ENCODE measurements at places on chromosomes 2 and 18.
A peak's percentile ranks its signal among the peaks of the same experiment; 100 is the strongest.

GRCh38 chr18:78994000-78994399, 14.4 kb downstream of the SALL3 start:
- no peak for DNase-seq

- no peak for DNase-seq
Measured at GRCh38 chr2:47315475-47315874, 87.5 kb upstream of the MSH2 start.

GRCh38 chr2:28270456-28271152, 122.1 kb upstream of the FOSL2 start:
- no peak for DNase-seq

DNA sequence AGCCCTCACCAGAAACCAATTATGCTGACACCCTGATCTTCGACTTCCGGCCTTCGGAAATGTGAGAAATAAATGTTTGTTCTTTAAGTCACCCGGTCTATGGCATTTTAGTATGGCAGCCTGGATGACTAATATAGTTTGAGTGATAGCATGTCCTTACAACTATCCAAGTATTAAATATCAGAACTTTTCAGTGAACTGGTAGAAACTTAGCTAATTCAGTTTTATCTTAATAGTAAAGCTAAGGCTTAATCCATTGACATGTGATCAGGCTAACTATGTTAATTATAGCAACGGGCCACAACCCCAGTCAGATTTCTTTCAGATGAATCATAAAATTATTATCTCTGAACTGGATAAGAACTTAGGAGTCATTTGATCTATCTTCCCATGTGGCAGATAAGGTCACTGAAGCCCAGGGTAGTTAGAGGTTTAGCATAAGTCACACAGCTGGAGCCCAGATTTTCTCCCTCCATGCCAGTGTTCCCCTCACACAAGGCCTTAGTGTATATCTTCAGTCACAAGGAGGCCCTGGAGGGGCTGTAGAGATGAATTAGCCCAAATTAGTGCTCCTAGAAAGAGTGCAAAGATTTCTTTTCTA, 40.7 kb upstream of the UPP2 start:
- DNase-seq = no peak

- no peak for DNase-seq
Measured at GRCh38 chr18:9215221-9215933, 78.8 kb downstream of the ANKRD12 start.

DNA sequence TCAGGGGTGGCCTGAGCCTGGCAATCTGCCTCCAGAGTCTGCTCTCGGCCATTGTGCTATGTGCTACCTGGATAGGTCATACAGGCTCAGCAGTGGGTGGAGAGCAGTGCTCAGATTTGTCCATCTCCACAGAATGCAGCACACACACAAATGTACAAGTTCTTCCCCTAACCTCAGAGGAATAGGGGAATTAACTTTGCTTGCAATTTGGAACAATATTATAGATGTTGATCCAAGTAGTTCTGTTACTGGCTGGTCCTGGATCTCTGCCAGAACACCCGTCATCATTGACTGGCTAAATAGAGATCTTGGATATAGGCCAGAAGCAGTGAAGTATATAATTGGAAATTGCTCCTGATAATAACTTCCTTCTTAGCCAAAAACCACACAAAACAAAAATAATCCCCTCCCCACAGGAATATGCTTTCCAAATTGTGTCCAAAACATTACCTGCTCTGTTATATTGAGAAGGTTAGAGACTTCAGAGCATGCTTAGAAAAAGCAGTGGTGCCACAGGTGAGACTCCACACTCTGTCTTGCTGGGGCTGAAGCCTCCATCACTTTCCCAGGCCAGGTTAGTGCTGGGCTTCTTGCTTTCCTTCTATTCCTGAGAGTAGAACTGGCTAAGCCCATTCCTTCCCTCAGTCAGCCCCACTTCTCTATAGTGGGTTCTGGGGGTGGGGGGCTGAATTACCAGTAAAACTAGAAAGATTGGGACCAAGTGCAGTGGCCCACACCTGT, 38.8 kb downstream of the NCAPH start:
- DNase-seq = no peak

DNA sequence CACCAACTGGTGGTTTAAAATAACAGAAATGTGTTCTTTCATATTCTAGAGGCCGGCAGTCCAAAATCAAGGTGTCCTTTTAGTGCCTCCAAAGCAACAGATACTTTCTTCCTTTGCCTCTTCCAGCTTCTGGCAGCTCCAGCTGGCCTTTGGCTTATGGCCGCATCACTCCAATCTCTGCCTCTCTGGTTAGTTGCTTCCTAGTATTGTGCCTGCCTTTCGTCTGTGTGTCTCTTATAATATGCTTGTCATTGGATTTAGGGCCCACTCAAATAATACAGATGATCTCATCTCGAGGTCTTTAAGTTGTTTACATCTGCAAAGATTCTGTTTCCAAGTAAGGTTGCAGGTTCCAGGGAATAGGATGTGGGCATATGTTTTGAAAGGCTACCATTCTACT, 855.2 kb upstream of the ID2 start:
- no peak for DNase-seq

- no peak for DNase-seq
Measured at GRCh38 chr2:150474326-150475074, 13.0 kb downstream of the RND3 start.

GRCh38 chr2:113872201-113872600, 17.7 kb upstream of the ACTR3 start:
- DNase-seq = no peak

GRCh38 chr2:121868652-121869051, 113.2 kb downstream of the TSN start:
- DNase-seq = no peak

DNA sequence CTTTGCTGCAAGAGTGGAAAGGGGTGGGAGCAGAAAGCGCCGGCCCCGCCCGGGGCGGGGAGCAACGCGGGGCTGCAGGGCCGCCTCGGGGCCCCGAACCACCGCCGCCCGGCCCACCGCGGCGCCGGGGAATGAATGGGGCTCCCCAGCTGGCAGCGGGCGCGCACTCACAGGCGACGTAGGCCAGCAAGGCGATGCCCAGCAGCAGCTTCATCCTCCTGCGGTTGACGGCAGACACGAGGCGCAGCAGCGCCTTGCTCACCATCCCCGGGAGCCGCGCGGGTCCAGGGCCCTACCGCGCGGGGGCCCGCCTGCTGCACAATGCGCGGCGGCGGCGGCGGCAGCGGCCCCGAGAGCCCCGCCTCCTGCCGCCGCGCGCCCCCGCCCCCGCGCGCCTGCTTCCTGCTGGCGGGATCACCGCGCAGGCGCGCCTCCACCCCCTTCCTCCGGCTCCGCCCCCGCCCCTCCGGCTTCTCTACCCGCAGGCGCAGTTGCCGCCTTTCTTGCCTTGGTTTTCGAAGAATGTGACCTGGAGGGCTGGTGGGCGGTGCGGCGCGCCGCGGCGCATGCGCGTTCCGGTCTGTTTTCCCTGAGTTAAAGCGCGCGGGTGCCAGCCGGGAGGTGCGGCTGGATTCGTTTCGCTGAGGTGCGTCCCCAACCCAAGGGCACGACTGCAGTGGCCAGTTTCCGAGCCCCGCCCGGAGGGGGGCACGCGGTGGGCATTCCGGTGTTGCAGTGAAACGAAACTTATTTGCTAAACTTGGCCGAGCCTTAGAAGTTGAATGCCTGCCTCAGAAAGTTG, at the start of gene UXS1:
Gene UXS1 (minus strand): TSS at position 325 of the 802 bp plus-strand sequence. CDS start 60 bp downstream, at position 265.
- DNase-seq = peak; percentile 98

DNA sequence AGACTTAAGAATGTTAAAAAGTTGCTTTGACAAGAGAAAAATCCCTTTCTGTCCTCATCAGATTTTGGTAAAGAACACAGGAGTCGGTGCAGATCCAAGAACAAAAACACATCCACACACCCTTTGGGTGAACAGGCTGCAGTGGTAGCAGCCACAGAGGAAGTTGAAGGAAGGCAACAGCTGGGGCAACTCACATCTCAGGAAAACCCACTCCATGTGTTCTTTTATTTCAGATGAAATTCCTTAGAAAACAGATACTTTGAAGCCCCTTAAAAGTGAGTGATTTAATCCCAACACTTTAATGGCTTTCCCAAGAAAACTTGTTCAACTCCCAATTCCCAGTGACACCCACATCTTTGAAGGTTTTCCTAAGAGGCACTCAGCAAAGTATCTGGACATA, 271.3 kb downstream of the ICOS start:
- DNase-seq = no peak
